ENCODE measurements at places on chromosomes 6 and 20. TPM values are rescaled to one million over a fixed set of nuclear protein-coding genes. Genes with fewer than 3 reads are reported as not detected.

ADGRB3 gene
- not detected for total RNA-seq

DNA sequence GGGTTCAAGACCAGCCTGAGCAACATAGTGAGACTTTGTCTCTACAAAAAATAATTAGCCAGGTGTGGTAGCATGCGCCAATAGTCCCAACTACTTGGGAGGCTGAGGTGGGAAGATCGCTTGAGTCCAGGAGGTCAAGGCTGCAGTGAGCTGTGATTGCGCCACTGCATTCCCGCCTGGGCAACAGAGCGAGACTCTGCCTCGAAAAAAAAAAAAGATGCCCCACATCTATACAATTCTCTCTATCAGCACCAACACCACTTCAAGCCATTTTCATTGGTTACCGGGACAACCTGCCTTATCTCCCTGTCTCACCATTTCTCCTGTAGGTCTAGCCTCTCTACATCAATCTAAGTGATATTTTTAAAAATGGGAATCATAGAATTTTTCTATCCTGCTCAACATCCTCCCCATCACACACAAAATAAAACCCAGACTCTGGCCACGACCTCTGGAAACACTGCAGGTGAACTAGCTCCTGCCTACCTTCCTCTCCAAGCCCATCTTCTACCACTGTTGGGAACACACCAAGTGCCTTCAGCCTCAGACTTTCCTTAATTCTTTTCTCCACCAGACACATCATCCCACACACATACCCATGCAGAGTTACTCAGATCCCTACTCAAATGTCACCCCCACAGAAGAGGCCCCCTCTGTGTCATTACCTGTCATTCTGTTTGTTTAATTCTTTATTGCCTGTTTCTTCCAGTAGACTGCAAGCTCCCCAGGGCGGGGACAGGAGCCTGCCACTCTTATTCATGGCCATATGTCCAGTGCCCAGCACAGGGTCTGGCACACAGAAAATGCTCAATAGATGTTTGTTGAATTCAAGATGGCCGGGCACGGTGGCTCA lies 9.6 kb upstream of the PLTP start:
- DNase-seq = no peak

DNA sequence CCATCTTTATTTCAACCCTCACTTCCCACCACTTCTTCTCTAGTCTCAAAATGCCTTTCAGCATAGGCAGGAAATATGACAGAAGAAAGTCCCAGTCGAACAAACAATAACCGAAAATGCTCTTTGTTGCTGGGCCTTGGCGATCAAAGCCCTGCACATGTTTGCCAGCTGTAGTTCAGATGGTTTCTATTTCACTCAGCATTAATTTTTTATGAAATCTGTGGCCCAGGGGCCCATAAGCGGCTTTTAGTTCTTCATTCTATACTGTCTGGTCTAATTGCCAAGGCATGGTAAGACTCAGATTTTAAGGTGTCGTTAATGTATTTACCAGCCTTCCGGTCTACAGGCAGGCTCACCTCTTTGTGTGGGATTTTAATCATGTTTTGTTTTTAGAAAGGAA lies 10.9 kb upstream of the F13A1 start:
- DNase-seq = peak; percentile 96

- no peak for DNase-seq
Observed at GRCh38 chr20:49607568-49607967, 39.6 kb upstream of the PTGIS start.

- DNase-seq = no peak
Observed at GRCh38 chr6:42079941-42080464, 29.7 kb downstream of the TAF8 start.
